IPS DF 19.7 (cell line): ENCODE measurements at places on chromosomes 1 and 21.

GRCh38 chr1:245411245-245412036, 256.7 kb downstream of the KIF26B start:
- DNase-seq = no peak

DNA sequence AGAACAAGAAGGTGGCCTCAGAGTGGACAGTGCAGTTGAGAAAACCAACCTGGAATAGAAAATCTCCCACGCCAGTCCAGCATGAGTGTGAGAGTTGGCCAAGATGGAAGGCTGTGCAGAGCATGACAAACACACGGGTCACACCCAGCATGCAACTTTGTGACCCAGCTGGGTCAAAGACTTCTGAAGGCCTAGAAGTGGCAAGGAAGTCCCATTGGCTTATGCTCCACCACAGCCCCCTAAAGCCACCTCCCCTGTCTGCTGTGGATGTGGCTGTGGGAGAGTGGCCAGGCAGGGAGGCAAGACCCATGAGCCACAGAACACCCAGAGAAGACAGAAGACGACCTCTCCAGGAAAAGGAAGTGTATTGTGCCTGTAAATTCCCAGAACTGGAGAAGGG, 13.6 kb downstream of the BATF3 start:
- no peak for DNase-seq

DNA sequence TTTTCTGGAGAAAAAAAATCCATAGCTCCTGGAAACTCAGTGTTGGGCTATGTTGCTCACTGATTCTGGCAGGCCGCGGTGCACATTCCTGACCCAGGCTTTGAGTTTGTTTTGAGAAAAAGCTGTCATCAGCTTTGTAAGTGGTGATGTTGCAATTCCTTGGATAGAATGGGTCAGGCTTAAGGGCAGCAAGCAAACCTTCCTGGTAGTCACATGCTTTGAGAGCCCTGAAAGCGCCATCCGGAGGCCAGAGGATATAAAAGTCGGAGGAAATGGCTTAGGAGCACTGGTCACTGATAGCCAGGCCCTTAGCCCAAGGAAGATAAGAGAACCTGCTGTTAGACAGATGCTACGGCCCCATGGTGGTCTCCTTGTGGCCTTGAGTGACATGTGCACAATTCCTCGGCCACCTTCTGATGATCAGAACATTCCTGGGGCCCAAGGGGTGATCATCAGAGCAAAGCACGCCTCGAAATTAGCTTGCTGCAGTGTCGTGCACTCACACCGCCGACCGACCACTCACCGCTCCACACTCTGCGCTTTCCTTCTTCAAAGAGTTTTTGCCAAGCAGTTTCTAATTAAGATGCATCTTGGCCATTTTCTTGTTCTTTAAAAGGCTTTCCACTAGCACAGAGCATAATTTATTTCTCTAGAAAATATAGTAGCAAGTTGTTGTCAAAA, 78.6 kb downstream of the MAN1C1 start:
- no peak for DNase-seq

- DNase-seq = no peak
Observed at GRCh38 chr1:85087659-85088407, 39.5 kb upstream of the MCOLN3 start.

GRCh38 chr1:103336408-103336807, 189.1 kb upstream of the RNPC3 start:
- no peak for DNase-seq

- no peak for DNase-seq
Observed at GRCh38 chr1:43358121-43358745, 548 bp upstream of the CDC20 start.

- no peak for DNase-seq
Observed at GRCh38 chr1:183472488-183473216, at the start of gene SMG7. Gene SMG7, plus strand, starts transcription at chr1:183472499. Its CDS starts 122 bp downstream, at chr1:183472621.

DNA sequence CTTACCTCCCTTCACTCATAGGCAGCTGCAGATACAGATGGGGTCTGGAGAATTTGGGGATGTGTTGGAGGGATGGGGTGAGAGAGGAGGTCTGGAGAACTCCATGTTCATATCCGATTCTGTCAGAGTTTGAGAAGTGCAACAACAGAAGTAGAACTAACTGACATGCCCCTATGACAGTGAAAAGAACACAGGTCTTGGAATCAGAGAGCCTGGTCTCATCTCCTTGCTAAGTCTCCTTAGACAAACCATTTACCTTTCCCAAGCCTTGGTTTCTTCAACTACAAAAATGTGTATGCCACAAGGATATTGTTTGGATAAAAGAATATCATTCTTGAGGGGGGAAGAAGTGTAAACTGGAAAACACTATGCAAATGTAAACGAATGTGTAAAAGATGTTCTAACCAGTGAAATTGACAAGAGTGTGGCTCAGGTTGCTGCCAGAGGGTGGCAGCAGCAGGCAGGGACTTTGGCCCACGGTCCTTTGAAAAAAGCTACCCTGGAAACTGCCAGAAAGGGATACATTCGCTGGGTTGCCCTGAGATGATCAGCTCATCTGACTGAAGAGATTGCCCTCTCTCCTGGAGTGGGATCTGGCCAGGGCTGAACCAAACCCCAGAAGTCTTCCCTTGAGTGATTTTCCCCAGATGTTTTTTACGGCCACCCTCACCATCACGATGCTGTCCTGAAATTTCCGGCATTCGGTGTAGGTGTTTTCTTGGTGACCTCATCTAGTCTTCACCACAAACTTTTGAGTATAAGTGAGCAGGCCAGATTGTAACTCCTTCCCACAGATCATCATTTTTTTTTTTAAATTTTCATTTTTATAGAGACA, 17.0 kb upstream of the CD2 start:
- DNase-seq = no peak

DNA sequence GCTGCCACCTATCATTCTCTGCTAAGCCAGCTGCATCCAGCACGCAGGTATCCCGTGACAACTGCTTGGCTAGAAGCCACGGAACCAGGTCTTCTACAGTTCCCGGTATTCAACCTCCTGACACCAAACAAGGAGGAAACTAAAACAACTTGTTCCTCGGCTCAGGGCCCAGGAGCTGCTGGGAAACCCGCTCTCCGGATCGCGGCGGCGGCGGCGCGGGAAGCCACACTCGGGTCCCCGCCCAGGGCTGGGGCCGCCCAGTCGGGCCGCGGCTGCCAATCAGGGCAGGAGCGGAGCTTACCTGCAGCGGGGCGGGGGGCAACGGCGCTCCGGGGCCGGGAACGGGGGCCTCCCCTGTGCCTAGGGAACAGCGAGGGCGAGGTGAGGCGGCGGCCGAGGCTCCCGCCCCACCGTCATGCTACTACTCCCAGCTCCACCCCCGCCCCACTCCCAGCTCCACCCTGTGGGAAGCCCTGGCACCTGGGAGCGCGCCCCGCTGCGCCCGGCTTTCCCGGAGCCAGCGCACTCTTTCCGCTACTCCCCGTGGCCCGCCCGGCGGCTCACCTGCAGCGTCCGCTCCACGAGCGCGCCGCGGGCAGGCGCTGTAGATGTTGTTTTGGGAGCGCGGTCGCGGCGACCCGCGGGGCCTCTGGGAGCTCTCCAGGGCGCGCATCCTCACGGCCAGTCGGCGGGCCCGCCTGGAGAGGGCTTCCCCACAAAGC, 12.1 kb downstream of the IL24 start:
- DNase-seq = no peak

DNA sequence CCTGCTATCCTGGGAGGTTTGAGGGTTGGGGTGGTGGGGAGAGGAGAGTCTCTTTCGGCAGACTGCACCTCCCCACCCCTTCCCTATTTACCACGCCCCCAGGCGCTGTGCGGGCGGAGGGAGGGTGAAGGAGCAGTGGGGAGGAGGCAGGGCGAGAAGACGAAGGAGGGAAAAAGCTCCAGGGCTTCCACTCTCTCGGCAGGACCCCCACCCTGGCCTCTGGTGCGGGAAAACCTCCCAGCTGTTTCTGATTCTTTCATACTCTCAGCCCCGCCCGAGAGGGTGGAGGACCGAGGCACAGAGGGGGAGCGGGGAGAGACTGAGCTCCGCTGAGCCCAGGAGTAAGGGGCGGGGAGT, 866 bp upstream of the WNT2B start:
- no peak for DNase-seq

GRCh38 chr1:62198069-62198780, 3.6 kb downstream of the L1TD1 start:
- DNase-seq = no peak

DNA sequence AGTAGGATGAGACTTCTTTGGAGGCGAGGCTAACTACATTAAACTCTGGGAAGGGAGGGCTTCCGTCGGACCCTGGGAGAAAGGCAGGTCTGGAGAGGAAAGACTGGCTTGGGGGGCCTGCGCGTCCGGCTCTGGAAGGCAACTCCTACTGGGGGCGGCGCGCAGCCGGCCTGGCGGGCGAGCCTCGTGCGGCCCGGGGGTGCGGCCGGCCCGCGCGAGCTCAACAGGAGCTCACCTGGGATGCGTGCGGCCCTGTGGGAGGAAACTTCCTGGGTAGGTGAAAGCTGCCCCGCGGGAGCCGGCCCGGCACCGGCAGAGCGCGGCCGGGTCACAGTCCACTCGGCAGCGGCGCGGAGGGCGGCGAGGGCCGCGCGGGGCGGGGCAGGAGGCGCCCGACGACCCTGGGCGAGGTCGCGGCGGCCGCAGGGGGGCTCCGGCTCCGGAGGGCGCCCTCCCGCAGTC, 449 bp downstream of the EPS15 start:
- DNase-seq = no peak

GRCh38 chr1:54403808-54404261, 2.4 kb downstream of the SSBP3 start:
- no peak for DNase-seq

- DNase-seq = no peak
Observed at GRCh38 chr1:211591980-211592493, 13.1 kb upstream of the SLC30A1 start.

DNA sequence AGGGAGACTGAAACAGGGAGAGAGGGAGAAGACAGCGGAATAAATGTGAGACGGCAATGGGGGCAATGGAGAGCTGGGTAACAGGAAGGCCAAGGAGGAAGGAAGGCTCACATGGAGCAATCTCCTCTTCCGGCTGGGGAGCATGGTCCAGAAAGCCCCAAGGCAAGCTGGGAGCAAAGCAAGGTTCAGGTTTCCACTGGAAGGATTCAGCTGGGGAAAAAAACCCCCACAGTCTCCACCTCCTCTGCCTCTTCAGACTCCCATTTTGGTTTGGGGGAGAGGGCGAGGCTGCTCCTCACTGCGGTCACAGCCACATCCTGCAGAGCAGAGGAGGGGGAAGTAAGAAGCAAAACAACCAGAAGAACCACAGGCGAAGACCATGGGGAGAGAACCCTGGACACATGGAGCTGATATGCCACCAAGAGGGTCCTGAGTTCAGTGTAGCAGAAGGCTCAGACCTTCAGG, 650 bp downstream of the TNFAIP8L2 start:
- DNase-seq = no peak

- no peak for DNase-seq
Observed at GRCh38 chr1:89755591-89755990, 65.2 kb upstream of the LRRC8D start.

DNA sequence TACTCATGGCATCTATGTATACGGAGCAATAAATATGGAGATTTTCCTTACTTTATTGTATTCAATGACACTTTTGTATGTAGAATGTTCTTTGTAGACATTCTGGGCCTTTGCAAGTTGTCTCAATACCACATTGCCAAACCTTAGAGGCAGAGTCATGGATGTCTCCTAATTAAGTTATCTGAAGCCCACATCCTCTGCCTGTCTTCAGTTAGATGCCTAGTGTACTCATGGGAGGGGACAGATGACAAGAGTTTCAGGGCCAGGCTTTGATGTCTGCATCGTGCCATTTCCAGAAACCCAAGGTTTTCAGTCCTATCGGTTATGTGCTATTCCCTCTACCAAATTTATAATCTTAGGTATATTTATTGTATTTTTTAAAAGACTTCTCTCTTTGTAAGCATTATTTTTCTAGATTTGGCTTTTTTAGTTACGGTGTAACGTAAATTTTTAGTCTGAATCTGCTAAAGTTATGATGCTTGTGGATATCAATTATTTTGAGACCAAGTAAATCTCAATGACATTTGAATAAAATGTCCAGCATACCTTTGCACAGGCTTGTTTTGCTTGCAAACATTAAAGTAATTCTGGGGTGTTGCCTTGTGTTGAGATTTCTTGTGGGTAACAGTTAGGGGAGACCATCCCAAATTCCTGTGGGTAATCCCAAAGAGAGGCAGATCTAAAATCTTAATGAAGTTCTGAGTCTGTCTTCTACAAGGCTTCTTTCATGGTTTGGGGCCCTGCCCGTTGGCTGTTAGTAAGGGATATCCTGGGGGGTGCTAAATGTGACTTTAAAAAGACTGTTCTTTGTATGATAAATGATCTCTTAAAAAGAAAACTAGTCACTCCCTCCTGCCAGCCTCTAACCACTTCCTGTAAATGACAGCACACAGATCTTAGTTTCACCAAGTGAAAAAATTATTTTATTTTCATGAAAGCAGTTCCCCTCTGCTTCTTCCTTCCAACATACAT, 8.0 kb upstream of the MACF1 start:
- no peak for DNase-seq

- no peak for DNase-seq
Observed at GRCh38 chr21:39084979-39085729, 98.1 kb downstream of the PSMG1 start.

GRCh38 chr1:119079881-119080280, 60.6 kb downstream of the WARS2 start:
- no peak for DNase-seq

GRCh38 chr21:41778930-41779600, 12.2 kb upstream of the RIPK4 start:
- no peak for DNase-seq

DNA sequence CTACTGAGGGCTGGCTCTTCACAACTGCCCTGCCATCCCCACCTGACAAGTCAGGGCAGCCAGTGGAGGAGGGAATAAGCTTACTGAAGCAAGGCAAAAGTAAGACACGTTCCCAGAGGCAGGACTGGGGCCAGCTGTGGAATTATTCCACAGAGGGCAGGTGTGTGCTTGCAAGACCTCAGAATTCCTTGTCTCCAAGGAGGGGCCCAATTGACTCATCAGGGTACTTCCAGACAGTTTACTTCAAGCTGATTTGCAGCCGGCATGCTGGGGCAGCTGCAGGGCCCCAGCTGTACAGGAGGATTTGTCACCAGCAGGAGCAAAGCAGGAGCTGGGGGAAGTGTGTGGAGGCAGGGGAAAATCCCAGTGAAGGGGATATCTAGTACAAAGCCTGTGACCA, 167.5 kb upstream of the CAMK1G start:
- DNase-seq = no peak

- DNase-seq = no peak
Observed at GRCh38 chr1:3652548-3653285, 401 bp downstream of the TP73 start.
